ENCODE measurements at places on chromosomes 3 and 15.
A peak's percentile ranks its signal among the peaks of the same experiment; 100 is the strongest.

GRCh38 chr3:114011059-114011797 lies 45.1 kb downstream of the CCDC191 start:
- H3K27me3 ChIP-seq: no peaks in the 10 kb centered on the region
- H3K4me1 ChIP-seq: no peaks in the 10 kb centered on the region
- H3K36me3 ChIP-seq: no peaks in the 10 kb centered on the region

DNA sequence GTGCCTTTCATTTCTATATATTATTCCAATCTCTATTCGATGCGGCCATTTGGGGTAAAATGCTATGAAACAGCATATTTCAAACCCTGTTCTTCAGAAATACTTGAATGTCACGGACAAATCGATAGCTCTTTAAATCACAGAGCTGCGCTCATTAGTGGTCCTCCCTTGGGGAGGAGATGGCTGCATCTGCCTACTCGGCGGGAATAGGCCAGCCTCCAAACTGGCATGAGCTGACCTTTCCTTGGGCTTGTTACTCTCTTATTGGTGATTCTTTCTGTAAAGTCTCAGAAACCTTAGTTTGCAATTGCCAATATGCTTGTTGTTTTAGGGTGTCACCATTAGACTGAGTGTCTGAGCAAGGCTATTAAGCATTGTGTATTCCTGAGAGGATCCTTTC lies 120.9 kb downstream of the BDH1 start:
- peaks cover 29% of the 10 kb centered on the region for H3K27me3 ChIP-seq
- DNase-seq: no peak
- peaks cover 10% of the 10 kb centered on the region for H3K4me1 ChIP-seq

- DNase-seq: no peak
- no peaks in the 10 kb centered on the region for H3K36me3 ChIP-seq
- no peak overlapping the region for H3K4me3 ChIP-seq
- no peaks in the 10 kb centered on the region for H3K27me3 ChIP-seq
Observed at GRCh38 chr3:89375451-89375850, 268.0 kb downstream of the EPHA3 start.

GRCh38 chr15:40283615-40284300 lies 894 bp upstream of the ANKRD63 start:
- peaks cover 33% of the 10 kb centered on the region for H3K27me3 ChIP-seq
- H3K4me1 ChIP-seq: peaks cover 2% of the 10 kb centered on the region
- peak overlapping the region; percentile 38 for H3K4me3 ChIP-seq
- no peak overlapping the region for H3K27ac ChIP-seq
- DNase-seq: no peak
- H3K36me3 ChIP-seq: peaks cover 2% of the 10 kb centered on the region

GRCh38 chr3:60636846-60637245 lies 614.4 kb downstream of the FHIT start:
- H3K36me3 ChIP-seq: no peaks in the 10 kb centered on the region
- no peak for DNase-seq
- no peaks in the 10 kb centered on the region for H3K4me1 ChIP-seq
- no peaks in the 10 kb centered on the region for H3K27me3 ChIP-seq
- H3K27ac ChIP-seq: no peak overlapping the region

DNA sequence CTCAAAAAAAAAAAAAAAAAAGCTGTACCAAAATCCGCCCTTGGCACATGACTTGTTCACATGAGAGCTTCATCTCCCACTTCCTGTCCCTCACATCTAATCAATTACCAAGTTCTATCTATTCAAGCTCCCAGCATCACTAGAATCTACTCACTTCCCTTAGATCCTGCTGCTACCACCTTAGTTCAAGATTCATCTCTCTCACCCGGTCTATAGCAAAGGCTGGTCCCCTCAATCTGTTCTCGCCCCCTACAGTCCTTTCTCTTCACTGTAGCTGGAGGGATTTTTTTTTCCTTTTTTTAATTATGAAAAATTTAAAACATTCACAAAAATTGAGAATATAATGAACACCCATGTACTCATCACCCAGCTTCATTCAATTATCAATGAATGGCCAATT lies 16.7 kb upstream of the GPR160 start:
- peaks cover 16% of the 10 kb centered on the region for H3K4me1 ChIP-seq
- no peak overlapping the region for H3K4me3 ChIP-seq
- no peaks in the 10 kb centered on the region for H3K36me3 ChIP-seq
- H3K27ac ChIP-seq: no peak overlapping the region
- no peak for DNase-seq

GRCh38 chr3:67384016-67384415 lies 270.4 kb downstream of the SUCLG2 start:
- H3K36me3 ChIP-seq: peaks cover 36% of the 10 kb centered on the region
- no peak overlapping the region for H3K4me3 ChIP-seq
- DNase-seq: no peak
- H3K27me3 ChIP-seq: no peaks in the 10 kb centered on the region
- H3K4me1 ChIP-seq: peaks cover 5% of the 10 kb centered on the region

GRCh38 chr3:49668414-49668797 lies 5.7 kb upstream of the APEH start:
- no peaks in the 10 kb centered on the region for H3K27me3 ChIP-seq
- H3K27ac ChIP-seq: no peak overlapping the region
- H3K4me1 ChIP-seq: peaks cover 14% of the 10 kb centered on the region
- H3K4me3 ChIP-seq: no peak overlapping the region
- DNase-seq: no peak

DNA sequence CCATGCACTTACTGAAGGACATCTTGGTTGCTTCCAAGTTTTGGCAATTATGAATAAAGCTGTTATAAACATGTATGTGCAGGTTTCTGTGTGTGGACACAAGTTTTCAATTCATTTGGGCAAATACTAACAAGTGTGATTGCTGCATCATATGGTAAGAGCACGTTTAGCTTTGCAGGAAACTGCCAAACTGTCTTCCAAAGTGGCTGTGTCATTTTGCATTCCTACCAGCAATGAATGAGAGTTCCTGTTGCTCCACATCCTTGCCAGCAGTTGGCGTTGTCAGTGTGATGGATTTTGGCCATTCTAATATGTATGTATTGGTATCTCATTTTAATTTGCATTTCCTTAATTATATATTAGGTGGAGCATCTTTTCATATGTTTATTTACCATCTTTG lies 280.1 kb downstream of the SV2B start:
- H3K36me3 ChIP-seq: no peaks in the 10 kb centered on the region
- no peak for DNase-seq
- no peak overlapping the region for H3K27ac ChIP-seq

- H3K4me1 ChIP-seq: no peaks in the 10 kb centered on the region
- no peaks in the 10 kb centered on the region for H3K36me3 ChIP-seq
- H3K4me3 ChIP-seq: no peak overlapping the region
Observed at GRCh38 chr3:5750091-5750490, 562.6 kb downstream of the EDEM1 start.

DNA sequence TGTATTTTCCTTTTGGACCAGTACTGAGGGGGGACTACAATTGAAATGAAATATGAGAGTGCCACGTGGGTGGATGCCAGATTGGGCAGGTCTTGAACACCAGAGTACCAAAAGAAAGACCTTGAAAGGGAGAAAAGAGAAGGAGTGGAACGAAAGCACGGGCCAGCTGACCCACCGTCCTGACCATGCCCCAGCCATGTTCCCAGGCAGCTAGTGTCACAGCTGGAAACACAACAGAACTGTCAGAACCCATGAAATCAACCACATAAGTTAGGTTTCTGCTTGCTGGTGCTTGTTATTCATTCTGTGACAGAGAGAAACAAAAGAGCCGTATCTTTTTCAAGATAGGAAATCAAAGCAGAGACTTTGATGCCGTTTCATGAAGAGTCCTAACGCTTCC lies 268.8 kb downstream of the MEX3B start:
- no peak for DNase-seq
- no peak overlapping the region for H3K27ac ChIP-seq
- H3K36me3 ChIP-seq: no peaks in the 10 kb centered on the region
- H3K4me3 ChIP-seq: no peak overlapping the region
- no peaks in the 10 kb centered on the region for H3K4me1 ChIP-seq

DNA sequence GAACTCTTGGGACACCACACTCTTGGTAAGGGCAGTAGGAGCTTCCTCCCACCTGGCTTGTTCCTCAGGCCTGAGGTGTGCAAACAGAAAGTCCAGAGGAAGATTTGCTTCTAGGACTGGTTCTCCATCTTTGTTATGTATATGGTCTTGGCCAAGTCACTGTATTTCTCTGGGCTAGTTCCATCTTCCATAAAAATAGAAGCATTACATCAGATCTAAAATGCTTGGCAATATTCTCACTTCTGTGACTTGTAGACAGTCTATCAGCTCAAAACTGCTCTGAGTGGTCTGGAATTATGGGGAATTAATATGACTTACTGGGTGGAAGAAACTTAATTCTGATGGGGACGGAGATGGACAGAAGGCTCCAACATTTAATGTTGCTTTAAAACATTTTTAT lies 55.2 kb downstream of the TMEM108 start:
- peaks cover 11% of the 10 kb centered on the region for H3K27me3 ChIP-seq
- no peak for DNase-seq
- H3K27ac ChIP-seq: no peak overlapping the region
- H3K36me3 ChIP-seq: no peaks in the 10 kb centered on the region
- H3K4me1 ChIP-seq: no peaks in the 10 kb centered on the region
- no peak overlapping the region for H3K4me3 ChIP-seq

DNA sequence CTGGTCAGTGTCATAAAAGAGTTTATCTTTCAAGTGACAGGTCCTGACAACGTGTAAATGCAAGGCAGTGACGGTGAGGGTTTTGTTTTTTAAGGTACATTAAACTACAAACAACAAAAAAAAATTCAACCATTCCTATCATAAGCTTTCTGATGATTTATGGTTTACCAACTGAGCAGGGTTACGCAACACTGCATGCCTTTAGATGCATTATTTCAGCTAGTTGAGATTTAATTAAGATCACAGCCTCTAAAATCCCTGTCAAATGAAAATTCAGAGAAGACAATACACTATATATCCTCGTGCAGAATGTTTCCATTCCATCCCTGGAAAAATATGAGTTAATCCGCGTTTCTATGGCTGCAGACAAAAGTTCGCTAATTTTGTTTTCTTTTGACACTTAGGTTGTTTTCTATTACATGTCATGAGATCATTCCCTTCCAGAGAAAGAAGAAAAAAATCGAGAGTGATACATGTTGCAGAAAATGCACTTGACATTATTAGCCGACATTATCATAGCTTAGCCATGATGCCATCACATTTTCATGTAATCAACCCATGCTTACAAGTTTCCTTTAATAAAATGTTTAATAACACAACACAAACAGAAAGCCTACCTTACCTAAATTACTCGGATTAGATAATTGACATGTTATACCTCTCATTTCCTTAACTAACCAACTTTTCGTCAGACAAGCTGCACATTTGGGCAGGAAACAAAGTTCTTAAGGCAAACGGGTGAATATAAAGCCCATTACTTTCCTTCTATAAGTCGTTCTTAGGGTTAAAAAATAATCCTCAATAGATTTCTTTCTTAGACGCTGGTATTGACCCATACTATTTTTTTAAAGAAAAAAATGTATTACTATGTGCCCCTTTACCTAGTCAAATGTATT lies 521.2 kb downstream of the FOXP1 start:
- no peak for DNase-seq
- no peak overlapping the region for H3K27ac ChIP-seq
- peaks cover 20% of the 10 kb centered on the region for H3K36me3 ChIP-seq
- H3K4me1 ChIP-seq: peaks cover 66% of the 10 kb centered on the region
- no peaks in the 10 kb centered on the region for H3K27me3 ChIP-seq

- H3K27me3 ChIP-seq: peaks cover 2% of the 10 kb centered on the region
- no peak overlapping the region for H3K27ac ChIP-seq
- H3K4me3 ChIP-seq: no peak overlapping the region
- no peaks in the 10 kb centered on the region for H3K36me3 ChIP-seq
- H3K4me1 ChIP-seq: no peaks in the 10 kb centered on the region
- DNase-seq: no peak
Observed at GRCh38 chr3:190718671-190719070, 143.8 kb downstream of the GMNC start.

- H3K4me3 ChIP-seq: no peak overlapping the region
- no peak for DNase-seq
- no peak overlapping the region for H3K27ac ChIP-seq
- H3K27me3 ChIP-seq: peaks cover 12% of the 10 kb centered on the region
- no peaks in the 10 kb centered on the region for H3K36me3 ChIP-seq
Observed at GRCh38 chr3:120489421-120489820, 38.6 kb upstream of the FSTL1 start.

DNA sequence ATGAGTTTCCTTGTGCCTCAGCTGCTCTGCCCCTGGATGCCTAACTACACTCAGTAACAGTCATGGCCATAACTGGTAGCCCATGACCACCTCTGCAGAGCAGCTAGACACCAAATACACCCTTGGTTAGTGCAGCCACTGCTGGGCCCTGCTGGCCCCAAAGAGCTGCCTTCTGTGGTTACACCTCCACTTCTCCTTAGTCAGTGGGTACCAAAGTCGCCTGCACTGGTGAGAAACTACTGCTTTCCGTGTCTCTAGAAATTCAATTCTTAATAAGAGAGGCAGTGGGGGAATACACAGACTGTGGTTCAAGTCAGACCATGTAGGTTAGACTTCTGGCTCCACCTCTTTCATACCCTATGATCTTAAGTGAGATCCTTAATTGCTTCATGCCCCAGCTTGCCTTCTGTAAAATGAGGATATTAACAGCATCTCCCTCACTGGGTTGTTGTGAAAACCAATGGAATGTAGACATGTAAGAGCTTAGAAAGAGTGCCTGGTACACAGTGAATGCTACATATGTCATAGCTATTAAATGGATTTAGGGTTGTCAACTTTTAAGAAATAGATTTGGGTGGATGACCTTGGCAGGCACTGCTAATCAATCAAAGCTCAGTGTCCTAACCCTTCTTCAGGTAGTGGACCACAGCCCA lies 18.2 kb downstream of the HEG1 start:
- no peak for DNase-seq
- H3K4me1 ChIP-seq: peaks cover 15% of the 10 kb centered on the region
- H3K27ac ChIP-seq: no peak overlapping the region
- no peaks in the 10 kb centered on the region for H3K27me3 ChIP-seq

GRCh38 chr15:101060576-101061551 lies 141.7 kb downstream of the LRRK1 start:
- no peak for DNase-seq
- no peak overlapping the region for H3K27ac ChIP-seq
- no peaks in the 10 kb centered on the region for H3K36me3 ChIP-seq
- no peak overlapping the region for H3K4me3 ChIP-seq

DNA sequence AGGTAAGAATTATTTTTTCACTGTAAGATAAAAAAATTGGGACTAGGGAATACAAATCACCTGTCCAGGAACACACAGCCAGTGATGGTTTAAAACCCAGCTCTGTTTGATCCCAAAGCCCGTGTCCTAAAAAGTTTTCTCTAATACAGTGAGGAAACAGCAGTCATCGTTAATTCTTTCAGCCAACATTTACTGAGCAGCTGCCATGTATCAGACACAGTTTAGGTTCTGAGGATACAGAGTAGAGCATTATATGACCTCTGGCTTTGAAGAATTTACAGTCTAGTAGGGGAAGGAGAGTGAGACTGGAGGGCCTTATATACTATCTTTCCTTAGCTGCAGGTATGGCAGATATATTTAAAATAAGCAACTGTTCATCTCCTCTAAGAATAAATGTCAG lies 82.7 kb downstream of the KCNMB2 start:
- no peaks in the 10 kb centered on the region for H3K4me1 ChIP-seq
- H3K36me3 ChIP-seq: no peaks in the 10 kb centered on the region
- DNase-seq: no peak
